ENCODE measurements at places on chromosomes 2 and 18.

- no peak for DNase-seq
These were observed 238.8 kb downstream of the LDLRAD4 start for GRCh38 chr18:13457327-13457726.

DNA sequence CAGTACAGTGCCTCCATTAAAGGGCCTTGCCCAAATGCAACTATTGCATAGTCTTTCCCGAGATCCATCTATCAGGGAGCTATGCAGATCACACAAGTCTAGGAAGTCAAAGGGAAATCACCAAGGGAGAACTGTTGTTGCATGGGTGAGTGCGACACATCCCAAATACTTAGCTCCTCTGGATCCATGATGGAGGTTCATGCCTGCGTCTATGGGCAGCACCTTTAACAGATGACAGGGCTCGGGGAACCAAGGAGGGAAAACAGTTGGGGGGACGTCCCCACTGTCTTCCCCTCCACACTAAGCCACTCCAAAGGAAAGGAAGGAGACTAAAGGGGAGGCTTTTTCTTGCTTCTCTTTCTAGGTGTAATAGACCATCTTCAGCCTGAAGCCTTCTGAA, 552.8 kb upstream of the PKDCC start:
- DNase-seq: no peak

DNA sequence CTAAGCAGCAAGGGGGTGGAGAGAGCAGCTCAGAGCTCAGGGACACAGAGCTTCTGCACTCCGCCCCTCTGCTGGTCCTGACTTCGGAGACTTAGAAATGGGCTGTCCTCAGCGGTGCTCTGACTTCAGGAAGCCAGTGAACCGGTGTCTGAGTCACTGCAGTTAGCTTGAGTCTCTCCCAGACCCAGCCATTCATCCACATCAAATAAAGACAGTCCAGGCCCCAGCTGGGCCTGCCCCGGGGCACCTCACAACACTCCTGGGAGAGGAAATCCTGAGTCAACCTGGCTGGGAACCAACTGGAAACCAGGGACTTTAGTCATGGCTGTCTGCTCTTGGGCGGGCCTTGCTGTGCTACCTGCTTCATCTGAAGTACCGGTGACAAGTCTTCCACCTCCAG, 5.4 kb upstream of the ITGB6 start:
- DNase-seq: no peak

- DNase-seq: no peak
These were observed 115.1 kb downstream of the KCNJ3 start for GRCh38 chr2:154813636-154814035.

GRCh38 chr2:240166761-240167587, 26.5 kb upstream of the OTOS start:
- DNase-seq: no peak

DNA sequence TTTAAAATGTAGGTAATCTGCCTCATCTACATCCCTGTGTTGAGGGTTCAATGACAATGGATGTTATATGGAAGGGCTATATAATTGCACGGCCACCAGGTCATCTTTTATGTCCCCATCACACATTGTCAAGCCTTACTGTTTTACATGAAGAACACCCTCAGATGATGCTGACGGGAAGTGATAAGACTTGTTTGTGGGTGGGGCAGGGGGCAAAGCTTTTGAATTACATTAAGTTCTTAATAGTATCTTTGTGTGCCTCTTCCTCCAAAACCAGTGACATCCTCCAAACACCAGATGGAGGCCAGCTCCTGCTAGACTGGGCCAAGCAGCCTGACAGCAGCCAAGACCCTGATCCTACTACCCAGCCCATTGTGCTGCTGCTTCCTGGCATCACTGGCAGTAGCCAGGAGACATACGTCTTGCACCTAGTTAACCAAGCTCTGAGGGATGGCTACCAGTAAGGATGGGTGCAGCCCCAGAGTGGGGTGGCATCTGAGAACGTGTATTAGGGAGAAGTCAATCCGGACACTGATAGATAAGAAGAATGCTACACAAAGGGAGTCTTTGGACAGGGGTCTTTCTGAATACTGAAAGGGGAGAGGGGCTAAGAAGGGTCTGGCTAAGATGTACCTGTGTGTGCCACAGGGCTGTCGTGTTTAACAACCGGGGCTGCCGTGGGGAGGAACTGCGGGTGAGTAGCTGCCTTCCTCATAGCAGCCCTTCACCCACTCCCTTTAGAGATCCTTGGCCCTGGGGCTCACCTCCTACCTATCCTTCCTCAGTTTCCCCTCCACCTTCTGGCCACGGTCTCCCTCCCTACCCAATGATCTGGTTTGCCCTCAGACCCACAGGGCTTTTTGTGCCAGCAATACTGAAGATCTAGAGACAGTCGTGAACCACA, 5.3 kb downstream of the ABHD1 start:
- DNase-seq: no peak

GRCh38 chr18:75200605-75201280, 8.2 kb downstream of the PTGR3 start:
- DNase-seq: no peak

DNA sequence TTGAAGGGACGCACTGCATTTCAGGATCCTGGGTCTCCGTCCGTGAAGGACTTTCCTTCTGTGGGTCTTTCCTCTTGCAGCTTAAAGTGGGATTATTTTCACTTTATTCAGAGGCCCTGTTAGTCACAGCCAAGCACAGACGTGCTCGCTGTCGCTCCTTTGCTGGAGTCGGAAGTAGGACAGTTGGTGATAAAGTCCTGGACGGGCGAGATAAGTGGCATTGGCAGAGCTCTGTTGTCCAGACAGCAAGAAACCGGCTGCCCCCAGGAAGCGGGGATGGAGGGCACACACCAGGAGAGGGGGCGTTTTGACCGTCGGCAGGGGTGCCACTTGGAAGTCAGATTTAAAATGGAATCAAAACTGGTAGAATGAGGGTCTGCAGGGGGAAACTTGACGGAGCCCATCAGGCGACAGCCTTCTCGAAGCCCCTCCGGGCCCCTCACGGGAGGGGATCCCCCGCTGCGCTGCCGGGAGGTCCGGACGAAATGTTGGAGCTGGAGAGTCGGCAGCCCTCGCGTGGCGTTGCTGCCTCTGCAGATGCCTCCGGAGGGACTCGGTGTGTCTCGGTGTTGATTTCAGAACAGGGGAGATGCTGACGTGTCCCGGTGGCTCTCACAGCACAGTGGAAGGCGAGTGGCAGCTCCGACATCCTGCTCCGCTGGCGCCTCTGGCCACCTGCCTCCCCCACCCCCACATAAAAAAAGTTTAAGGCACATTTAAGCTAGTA, 124.2 kb downstream of the NFATC1 start:
- DNase-seq: no peak

- DNase-seq: no peak
These were observed 240.7 kb downstream of the LPIN1 start for GRCh38 chr2:11987151-11987550.

DNA sequence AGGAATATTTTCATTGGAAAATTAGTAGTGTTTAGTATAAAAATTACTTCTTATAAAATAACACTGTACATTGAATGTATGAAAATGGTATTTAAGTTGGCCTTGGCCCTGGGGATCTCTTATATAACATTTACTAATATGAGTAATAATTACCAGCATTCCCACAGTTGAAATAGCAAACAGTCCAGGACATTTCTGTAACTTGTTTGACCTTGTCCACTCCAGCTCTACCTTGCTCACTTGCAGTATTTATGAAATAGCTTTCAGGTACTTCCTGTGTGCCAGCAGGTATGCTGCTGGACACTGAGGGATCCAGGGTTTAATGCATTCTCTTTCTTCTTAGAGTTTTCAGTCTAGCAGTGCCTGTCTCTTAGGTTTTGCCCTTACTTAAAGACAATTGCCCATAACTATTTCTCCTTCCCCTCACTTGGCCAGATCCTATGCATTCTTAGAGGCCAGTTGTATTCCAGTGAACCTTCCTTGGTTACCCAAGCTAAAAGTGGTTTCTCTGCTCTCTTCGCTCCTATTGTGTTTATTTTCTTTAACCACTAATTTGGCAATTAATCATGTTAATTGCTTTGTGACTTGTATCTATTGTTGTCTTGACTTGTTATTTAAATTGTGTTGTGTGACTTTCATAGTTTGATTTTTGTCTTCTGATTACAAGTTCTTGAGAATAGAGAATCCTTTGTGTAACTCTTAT, 25.9 kb downstream of the BABAM2 start:
- DNase-seq: no peak

- no peak for DNase-seq
These were observed 100.1 kb upstream of the RNF152 start for GRCh38 chr18:61992923-61993322.

- DNase-seq: no peak
These were observed 534.4 kb upstream of the SLC39A10 start for GRCh38 chr2:195122653-195123052.

DNA sequence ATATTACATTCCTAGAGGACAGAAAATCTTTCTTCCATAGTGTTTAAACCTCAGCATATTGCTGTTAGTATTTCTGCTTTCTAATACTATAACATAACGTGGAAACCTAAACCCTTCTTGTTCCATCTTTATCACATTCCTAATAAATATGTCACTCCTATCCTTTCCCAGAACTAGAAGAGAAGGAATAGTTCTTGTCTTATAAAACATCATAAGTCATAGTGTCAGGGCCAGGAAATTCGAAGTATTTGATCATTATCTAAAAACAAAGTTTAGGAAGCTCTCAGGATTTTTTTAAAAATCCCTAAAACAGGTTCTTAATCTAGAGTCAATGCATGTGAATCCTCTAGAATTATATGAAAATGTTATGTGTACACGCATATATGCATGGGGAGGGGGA, 2.0 kb downstream of the NHEJ1 start:
- no peak for DNase-seq

GRCh38 chr2:227785293-227785692, 28.3 kb upstream of the CCL20 start:
- no peak for DNase-seq

GRCh38 chr2:124250433-124250832, 225.3 kb downstream of the CNTNAP5 start:
- DNase-seq: no peak

- DNase-seq: no peak
These were observed 57.6 kb downstream of the PXDN start for GRCh38 chr2:1686784-1687105.

DNA sequence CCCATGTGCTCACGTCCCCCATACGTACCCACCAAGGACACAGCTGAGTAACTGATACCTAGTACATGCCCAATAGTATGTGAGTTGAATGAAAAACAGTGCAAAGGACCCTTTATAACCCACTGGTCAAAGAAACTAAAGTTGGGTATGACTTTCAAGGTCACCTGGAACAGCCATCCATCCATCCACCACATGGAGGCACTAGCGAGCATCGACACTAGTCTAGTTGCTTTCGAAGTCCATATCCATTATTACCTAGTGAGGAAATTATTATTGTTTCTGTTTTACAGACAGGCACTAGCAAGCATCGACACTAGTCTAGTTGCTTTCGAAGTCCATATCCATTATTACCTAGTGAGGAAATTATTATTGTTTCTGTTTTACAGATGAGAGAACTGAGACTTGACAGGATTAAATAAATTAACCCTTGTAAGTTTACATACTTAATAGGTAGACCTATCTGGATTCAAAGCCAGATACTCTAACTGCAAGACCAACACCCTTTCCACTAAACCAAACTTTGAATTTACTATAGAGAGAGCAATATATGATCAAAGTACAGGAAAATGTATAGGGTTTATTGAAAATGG, 233.7 kb downstream of the METTL4 start:
- DNase-seq: no peak

DNA sequence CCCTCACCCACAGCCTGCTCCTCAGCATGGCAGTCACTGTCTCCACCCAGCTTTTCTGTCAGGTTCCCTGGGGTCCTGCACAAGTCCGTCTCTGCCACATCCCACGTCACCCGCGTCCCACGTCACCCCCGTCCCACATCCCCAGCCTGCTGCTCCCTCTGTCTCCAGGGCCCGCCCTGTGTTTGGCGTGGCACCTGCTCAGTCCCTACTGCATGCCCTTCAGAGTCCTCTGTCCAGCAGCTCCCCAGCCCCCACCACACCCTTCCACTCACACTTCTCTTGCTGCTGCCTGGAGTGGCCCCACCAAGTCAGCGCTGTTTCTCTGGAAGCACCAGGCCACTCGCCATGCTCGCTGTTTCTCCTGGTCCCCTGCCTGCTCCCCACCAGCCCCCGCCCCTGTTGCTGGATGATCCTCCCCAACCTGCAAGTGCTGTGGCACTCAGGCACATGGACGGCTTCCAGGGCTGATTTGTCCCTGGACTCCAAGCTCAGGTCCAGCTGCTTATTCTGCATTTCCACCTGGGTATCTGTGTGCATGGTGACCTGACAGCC, 18.8 kb downstream of the ATG4B start:
- no peak for DNase-seq

GRCh38 chr2:119575439-119575838, 31.2 kb downstream of the CFAP221 start:
- DNase-seq: no peak

DNA sequence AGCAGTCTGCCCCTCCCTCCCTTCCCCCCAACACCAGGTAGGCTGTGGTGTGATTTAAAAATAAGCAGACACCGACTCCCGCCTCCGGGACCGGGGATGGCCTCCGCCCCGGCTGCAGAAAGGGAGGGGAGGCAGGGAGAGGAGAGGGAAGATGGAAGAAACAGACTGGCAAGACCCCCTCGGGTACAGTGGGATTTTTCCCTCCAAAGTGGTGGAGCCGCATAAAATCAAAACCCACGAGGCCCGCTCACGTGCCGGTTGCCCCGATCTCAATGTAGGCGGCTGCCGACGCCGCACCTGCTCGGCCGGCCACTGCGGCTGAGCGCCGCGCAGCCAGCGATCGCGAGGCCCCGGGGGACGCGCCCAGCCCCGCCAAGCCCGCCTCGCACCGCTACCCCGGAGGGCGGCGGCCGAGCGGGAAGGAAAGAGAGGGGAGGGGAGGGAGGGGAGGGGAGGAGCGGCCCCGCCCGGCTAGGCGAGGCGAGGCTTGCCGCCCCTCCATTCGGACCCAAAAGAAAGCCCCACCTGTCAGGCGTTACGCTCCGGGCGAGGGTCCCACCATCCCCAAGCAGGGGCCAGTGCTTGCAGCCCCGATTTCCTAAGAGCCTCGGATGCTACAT, 811 bp downstream of the ADD2 start:
- no peak for DNase-seq

GRCh38 chr2:68811364-68811763, 59.8 kb downstream of the BMP10 start:
- DNase-seq: no peak

DNA sequence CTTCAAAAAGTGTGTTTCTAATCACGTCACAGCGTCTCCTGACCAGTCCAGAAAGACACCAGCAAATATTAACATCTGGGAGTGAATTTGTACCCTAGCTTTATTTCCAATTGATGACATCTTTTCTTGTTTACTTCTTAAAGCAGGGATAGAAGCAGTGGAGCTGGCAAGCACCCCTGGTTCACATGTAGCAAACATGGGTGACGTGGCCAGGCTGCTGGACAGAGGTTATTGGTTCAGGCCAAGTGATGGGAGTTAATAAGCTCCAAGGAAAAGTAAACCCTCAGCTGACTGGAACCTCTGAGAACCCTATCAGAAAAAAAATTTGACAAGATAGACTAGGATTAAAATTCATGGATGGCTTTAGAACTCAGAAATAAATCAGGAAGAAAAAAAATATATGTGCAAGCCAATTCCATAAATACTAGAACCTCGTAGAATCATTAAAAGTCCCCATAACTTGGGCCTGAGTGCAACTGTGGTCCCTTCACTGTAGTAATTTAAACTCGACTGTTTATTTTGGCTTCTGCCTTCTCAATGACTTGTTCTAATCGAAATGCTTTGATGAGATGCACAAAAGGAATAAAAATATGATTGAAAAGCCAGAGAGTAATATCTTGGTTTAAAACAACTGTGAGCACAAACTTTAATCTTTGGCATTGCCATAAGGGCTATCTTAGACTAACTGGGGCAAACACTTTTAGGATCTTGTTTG, 121.5 kb upstream of the CTAGE1 start:
- DNase-seq: no peak

GRCh38 chr18:3923750-3924149, 473.8 kb downstream of the TGIF1 start:
- DNase-seq: no peak

Measured in NCI-H2029 treated with DMSO at 0.1 percent for 48 hours (cell line).